ENCODE measurements at places on chromosomes 13 and 19. TPM values are rescaled to one million over a fixed set of nuclear protein-coding genes. Genes with fewer than 3 reads are reported as not detected.
A peak's percentile ranks its signal among the peaks of the same experiment; 100 is the strongest.

- no peaks in the 10 kb centered on the region for H3K36me3 ChIP-seq
- no peak overlapping the region for H3K27ac ChIP-seq
- no peaks in the 10 kb centered on the region for H3K4me1 ChIP-seq
- no peak overlapping the region for H3K4me3 ChIP-seq
- no peak for DNase-seq
Observed at GRCh38 chr19:20513189-20513904, 52.2 kb downstream of the ZNF737 start.

Gene GYS1
- 50.7 TPM for total RNA-seq

DNA sequence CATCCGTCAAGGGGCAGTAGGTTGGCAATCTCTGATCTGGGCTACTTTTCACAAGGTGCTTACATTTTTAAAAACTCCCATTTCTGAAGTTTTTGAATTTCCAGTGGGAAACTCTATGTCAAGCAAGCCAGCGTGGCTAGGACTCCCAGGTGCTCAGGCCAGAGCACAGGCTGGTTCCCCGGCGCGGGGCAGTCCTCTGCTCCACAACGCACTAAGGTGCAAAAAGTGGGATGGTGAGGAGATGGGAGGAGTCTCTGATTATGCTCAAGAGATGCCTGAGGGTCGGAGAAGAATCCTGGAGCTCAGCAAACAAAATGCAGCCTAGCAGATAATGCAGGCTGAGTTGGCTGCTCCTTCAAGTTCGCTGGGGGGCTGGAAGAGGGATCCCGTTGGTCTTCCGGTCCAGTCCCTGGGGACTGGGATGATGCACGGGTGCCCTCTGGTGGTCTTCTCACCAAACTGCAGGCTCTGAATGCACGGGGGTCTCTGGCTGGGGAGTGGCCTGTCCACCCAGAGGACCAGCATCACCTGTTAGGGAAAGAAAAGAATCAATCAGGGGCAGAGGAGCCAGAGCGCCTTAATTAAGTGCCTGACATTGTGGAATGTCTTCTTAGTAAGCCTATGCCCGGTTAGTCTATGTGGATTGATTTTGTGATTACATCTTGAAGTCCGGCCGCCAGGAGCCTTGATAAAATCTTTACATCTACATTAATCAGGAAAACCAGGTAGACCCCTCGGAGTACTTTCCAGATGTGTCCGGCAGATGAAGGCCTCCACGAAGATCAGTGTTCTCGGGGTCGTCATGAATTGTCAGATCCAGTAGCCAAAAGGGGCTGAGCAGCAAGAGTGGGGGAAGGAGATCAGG is 244.4 kb upstream of the MAB21L1 start:
- peaks cover 17% of the 10 kb centered on the region for H3K27me3 ChIP-seq
- H3K36me3 ChIP-seq, result no peaks in the 10 kb centered on the region
- DNase-seq, result peak; percentile 13

DNA sequence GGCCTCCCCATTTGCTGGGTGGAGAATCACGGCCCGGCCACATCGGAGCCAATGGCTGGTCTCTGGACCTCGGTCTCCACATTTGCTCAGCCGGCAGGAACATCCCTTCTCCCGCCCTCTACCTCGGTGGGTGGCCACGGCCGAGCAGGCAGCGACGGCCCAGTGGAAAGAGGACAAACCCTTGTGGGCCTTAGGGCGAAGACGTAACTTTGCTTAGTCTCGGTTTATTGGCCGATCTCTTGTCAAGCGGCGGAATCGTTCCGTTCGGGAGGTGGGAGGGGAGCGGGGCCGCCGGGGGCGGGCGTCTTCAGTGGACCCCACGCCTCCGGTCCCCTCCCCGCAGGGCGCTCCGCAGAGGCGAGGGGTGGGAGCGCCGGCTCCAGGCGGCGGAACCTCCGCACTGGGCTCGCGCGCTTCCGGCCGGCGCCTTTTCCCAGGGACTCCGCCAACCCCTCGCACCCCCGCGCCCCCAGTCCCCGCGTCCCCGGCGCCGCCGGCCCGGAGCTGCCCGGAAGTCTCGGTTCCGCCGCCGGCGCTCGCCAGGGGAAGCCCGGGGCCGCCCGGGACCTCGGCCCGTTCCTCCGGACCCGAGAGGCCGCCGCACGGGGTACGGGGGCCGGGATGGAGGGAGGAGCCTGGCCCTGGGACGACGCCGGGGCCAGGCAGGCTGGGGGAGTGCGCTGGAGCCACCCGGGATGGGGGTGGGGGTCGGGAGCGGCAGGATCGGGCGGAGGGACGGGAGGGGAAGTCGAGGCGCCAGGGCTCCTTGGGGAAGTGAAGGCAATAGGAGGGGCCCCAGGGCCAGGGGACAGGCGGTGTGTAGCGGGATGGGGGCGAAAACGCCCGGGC is at the start of gene ZNF580:
Gene ZNF580 (plus strand): TSS at position 426 of the 849 bp plus-strand sequence. CDS start 1,507 bp downstream, outside the sequence.
- peak within 1 kb of the TSS; percentile 96 for H3K27ac ChIP-seq
- no peak for DNase-seq
- H3K4me3 ChIP-seq, result peak within 1 kb of the TSS; percentile 94
- H3K27me3 ChIP-seq, result no peaks in the 10 kb centered on the region
- peaks cover 12% of the 10 kb centered on the region for H3K36me3 ChIP-seq

- no peaks in the 10 kb centered on the region for H3K36me3 ChIP-seq
- peak overlapping the region; percentile 66 for H3K4me3 ChIP-seq
- peak overlapping the region; percentile 3 for H3K27ac ChIP-seq
Observed at GRCh38 chr19:35142606-35143230, 337 bp upstream of the FXYD7 start.

DNA sequence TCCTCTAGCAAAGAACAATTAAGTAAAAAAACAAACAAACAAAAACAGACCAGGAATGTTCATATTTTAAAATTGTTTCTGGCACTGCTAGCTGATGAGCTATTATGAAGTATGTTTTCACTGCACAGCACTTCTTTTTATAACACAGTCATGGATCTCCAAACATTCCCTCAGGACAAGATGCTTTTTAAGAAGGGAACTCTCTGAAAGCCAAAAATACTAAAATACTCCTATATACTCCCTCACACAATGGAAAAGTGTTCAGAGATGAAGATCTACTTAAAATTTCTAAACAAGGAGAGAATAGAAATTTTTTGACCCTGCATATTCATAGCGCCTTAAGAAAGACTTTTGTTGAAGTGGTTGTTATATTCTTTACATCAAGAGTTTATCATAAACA is 926.8 kb downstream of the DIAPH3 start:
- no peaks in the 10 kb centered on the region for H3K27me3 ChIP-seq
- no peaks in the 10 kb centered on the region for H3K36me3 ChIP-seq
- no peaks in the 10 kb centered on the region for H3K4me1 ChIP-seq
- H3K4me3 ChIP-seq, result no peak overlapping the region
- H3K27ac ChIP-seq, result no peak overlapping the region
- DNase-seq, result no peak

DNA sequence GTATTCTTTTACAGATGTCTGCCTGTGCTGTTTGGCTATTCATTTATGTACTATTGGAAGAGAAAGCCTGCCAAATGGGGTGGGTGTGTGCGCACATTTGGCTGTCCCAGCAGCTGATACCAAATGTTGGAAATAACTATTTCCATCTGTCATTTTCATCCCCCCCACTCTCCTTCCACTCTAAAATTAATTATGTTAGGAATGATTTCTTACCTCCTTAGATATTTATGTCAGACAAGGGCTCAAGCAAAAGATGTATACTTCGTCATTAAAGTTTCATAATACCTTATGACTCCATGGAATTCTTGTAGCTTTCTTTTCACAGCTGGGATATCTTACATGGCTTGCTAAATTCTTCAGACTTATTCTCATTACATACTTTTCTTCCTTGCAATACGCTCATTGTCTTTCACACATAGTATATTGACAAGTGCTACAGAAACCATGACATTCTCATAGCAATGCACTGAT is 18.6 kb downstream of the ITM2B start:
- H3K27ac ChIP-seq, result no peak overlapping the region
- H3K4me1 ChIP-seq, result no peaks in the 10 kb centered on the region
- DNase-seq, result no peak
- H3K27me3 ChIP-seq, result no peaks in the 10 kb centered on the region
- H3K4me3 ChIP-seq, result no peak overlapping the region

- H3K36me3 ChIP-seq, result no peaks in the 10 kb centered on the region
- no peak for DNase-seq
- no peaks in the 10 kb centered on the region for H3K27me3 ChIP-seq
- H3K4me1 ChIP-seq, result no peaks in the 10 kb centered on the region
- H3K4me3 ChIP-seq, result no peak overlapping the region
Observed at GRCh38 chr13:92807353-92807752, 419.3 kb upstream of the GPC6 start.

Gene ANGPTL4
- total RNA-seq, result 54.8 TPM

DNA sequence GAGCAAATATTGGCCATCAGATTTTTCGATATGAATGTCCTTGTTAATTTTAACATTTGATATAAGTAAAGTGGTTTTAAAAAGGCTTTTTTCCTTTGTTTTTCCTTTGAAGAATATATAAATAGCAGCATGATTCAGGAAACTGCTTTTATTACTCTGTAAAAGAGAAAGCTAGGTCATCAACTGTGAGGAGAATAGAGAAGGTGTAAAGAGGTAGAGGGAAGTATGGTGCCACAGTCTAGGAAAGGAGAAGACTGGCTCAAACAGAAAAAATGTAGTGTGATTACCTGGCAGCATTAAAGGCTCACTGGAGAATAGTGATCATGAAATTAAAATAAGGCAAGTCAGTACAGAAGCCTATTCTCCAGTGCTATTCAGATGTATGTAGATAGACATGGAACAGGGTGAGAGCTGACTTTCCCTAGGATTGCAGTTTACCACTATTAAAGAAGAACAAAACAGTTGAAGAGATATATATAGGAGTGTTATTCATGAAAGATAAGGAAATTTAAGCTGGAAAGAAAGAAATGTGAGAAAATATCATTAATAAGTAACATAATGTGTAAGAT is 1115.9 kb upstream of the PCDH9 start:
- no peak overlapping the region for H3K27ac ChIP-seq
- DNase-seq, result no peak
- H3K27me3 ChIP-seq, result no peaks in the 10 kb centered on the region
- no peak overlapping the region for H3K4me3 ChIP-seq
- no peaks in the 10 kb centered on the region for H3K4me1 ChIP-seq

Gene MUC16
- 0.12 TPM for total RNA-seq

DNA sequence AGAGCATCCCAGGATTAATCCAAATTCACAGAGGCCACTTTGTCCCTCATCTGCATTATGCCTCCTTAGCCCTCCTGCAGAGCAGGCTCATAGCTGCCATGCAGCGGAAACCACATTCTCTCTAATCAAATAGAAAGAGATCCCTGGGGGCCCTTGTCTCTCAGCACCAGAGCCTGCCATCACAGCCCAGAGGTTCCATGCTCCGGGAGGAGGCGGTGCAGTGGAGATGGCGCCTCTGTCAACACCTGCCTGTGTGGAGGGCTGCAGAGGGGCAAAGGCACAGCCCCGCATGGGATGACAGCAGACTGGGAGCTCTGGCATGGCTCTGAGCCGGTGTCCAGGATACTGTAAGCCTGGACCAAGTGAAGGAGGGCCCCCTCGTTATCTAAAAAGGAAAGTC is 111.3 kb downstream of the SLC7A1 start:
- no peaks in the 10 kb centered on the region for H3K36me3 ChIP-seq
- H3K4me1 ChIP-seq, result no peaks in the 10 kb centered on the region
- DNase-seq, result no peak
- no peak overlapping the region for H3K27ac ChIP-seq
- H3K27me3 ChIP-seq, result peaks cover 23% of the 10 kb centered on the region

DNA sequence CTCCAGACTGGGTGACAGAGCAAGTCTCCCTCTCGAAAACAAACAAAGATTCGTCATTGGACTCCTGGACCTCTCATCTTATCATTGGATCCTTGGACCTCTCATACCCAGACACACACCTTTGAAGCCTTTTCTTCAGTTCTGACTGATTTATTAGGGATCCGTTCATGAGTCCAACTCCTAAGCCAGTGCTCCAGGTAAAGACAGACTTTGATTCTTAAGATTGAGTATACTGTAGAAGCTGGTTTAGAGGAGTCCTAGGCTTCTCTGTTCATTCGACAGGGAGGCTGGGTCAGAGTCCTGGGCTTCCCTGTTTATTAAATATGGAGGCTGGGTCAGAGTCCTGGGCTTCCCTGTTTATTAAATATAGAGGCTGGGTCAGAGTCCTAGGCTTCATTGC is 38.7 kb downstream of the SACS start:
- DNase-seq, result no peak
- H3K36me3 ChIP-seq, result no peaks in the 10 kb centered on the region
- no peaks in the 10 kb centered on the region for H3K27me3 ChIP-seq
- H3K27ac ChIP-seq, result no peak overlapping the region
- H3K4me3 ChIP-seq, result no peak overlapping the region

- no peak overlapping the region for H3K4me3 ChIP-seq
- H3K27ac ChIP-seq, result no peak overlapping the region
- H3K27me3 ChIP-seq, result no peaks in the 10 kb centered on the region
- H3K36me3 ChIP-seq, result no peaks in the 10 kb centered on the region
- DNase-seq, result peak; percentile 4
- H3K4me1 ChIP-seq, result no peaks in the 10 kb centered on the region
Observed at GRCh38 chr19:21947775-21948174, 63.0 kb downstream of the ZNF208 start.

DNA sequence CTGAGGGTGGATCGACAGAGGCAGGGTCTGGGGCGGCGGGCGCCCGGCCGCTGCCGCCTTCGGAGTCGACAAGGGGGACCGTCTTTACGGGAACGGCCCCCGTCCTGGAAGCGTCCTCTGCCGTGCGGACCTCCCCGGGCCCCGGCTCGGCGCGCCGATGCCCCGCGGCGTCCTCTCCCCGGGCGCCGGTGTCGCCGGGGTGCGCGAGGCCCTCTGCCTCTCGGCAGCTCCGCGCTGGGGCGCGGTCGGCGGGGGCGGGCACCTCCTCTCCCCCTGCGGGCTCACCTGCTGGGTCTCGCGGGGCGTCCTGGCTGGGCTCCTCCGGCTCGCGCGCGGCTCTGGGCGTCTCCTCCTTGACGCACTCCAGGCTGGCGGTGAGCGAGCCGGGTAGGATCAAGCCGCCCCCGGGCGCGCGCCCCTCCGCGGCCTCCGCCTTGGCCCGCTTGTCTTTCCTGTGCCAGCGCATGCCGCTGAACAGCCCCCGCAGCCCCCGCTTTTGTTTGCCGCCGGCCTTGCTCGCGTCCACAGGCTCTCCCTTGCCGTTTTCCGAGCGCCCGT is 1.5 kb downstream of the AMER2 start:
- H3K27ac ChIP-seq, result no peak overlapping the region
- H3K4me3 ChIP-seq, result no peak overlapping the region
- DNase-seq, result no peak
- H3K27me3 ChIP-seq, result peaks cover 19% of the 10 kb centered on the region

GRCh38 chr13:30725326-30726085 is 9.8 kb upstream of the ALOX5AP start:
- no peaks in the 10 kb centered on the region for H3K36me3 ChIP-seq
- DNase-seq, result no peak
- H3K27me3 ChIP-seq, result peaks cover 5% of the 10 kb centered on the region
- no peak overlapping the region for H3K4me3 ChIP-seq
- H3K27ac ChIP-seq, result no peak overlapping the region

Measured in HCT116 (cell line).